Activated naive CD8-positive, alpha-beta T cell treated with anti-CD3 and anti-CD28 coated beads, Interleukin-2, amount 10 ng/mL, durations not matched to agents 7 days and 5 days (primary cell): ENCODE measurements at places on chromosomes 6 and 20.
A peak's percentile ranks its signal among the peaks of the same experiment; 100 is the strongest.

DNA sequence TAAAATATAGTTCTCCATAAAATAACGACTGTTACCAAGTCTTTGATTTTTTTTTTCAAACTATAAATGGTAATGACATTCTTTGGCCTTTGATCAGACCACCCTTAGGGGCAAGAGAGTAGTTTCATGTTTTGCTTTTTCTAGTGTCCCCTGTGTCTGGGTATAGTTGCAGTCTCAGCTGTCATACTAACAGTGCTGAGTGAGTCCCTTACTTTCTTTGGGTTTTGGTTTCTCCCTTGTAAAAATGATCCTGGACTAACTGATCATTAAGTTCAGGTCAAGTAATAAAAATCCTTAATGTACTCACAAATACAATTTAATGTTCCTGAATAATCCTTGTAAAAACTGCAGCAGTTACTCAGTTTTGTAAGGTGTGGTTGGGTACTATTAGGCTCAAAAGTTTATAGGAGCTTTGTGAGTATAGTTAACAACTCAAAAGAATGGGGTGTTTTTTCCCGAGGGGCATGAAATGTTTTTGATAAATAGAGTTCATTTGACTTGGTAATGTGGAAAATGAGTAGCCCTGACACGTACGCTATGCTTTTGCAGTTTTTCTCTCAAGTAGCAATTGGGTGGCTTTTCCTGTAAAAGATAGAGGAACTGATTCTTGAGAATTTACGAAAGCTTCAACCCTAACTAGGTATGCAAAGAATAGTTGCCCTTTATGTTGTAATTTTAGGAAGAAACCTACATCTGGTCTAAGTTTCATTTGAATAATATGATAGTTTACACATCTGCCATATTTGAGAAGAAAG, 6.2 kb downstream of the PTPN1 start:
- no peak for DNase-seq

- no peak for DNase-seq
Observed at GRCh38 chr6:56716229-56716628, 73.5 kb upstream of the DST start.

GRCh38 chr6:6701864-6702263, 113.3 kb downstream of the LY86 start:
- DNase-seq = no peak

DNA sequence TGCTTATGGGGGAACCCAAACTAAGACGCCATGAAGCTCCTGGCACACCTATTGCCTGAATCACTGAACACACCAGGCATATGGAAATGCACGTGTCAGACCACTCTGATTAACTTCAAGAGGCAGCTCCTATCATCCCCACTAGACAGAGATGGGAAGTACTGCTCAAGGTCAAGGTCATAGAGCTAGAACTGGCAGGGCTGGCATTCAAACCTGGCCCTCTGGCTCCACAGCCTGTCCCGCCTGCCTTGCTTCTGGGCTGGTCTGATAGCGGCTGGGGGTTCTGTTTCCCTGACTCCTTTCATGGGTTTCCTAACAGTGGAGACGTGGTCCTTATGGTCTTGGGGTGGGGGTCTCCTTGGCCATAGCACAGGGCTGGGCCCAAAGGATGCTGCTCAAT, 22.6 kb upstream of the DSN1 start:
- no peak for DNase-seq

GRCh38 chr6:45112711-45113110, 215.4 kb upstream of the RUNX2 start:
- no peak for DNase-seq

GRCh38 chr20:38218566-38218885, 42.0 kb downstream of the KIAA1755 start:
- DNase-seq = no peak

- DNase-seq = no peak
Observed at GRCh38 chr6:133964052-133964451, 11.0 kb downstream of the TBPL1 start.

- DNase-seq = no peak
Observed at GRCh38 chr6:123564361-123564760, 72.4 kb downstream of the TRDN start.

DNA sequence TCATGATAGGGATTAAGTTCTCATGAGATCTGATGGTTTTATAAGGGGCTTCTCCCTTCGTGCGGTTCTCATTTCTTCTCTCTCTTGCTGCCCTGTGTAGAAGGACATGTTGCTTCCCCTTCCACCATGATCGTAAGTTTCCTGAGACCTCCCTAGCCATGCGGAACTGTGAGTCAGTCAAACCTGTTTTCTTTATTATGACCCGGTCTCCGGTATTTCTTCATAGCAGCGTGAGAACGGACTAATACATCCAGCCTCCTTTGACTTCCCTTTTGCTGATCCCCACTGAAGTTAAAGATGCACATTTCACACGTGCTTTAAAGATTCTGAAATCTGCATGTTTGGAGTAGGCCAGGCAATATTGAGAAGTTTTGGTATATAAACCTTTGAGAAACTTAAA, 543.1 kb downstream of the PRKN start:
- DNase-seq = no peak

- no peak for DNase-seq
Observed at GRCh38 chr6:135870722-135871121, 19.2 kb downstream of the PDE7B start.

- peak; percentile 62 for DNase-seq
Observed at GRCh38 chr6:144150710-144151657, 667 bp downstream of the STX11 start.

- DNase-seq = no peak
Observed at GRCh38 chr6:11848346-11848651, 69.7 kb upstream of the ADTRP start.

DNA sequence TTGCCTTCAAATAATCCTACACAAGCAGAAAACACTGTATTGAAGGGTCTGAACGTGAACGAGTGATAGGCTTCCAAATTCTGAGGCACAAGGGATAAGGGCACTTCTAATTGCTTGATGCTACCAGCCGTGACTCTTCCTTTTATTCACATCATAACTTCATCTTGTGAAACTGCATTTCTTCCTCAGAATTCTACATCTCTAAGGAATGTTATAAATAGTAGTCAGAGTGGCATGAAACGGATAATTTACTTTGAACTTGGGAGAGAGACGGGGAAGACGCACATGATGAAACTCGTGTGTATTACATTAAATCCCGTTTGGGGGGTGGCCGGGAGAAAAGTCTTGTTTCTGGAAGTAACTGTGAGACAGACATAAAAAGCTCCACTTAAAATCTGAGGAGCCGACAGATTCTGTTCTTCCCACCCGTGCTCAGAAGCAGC, 754 bp downstream of the HDDC2 start:
- DNase-seq = no peak

DNA sequence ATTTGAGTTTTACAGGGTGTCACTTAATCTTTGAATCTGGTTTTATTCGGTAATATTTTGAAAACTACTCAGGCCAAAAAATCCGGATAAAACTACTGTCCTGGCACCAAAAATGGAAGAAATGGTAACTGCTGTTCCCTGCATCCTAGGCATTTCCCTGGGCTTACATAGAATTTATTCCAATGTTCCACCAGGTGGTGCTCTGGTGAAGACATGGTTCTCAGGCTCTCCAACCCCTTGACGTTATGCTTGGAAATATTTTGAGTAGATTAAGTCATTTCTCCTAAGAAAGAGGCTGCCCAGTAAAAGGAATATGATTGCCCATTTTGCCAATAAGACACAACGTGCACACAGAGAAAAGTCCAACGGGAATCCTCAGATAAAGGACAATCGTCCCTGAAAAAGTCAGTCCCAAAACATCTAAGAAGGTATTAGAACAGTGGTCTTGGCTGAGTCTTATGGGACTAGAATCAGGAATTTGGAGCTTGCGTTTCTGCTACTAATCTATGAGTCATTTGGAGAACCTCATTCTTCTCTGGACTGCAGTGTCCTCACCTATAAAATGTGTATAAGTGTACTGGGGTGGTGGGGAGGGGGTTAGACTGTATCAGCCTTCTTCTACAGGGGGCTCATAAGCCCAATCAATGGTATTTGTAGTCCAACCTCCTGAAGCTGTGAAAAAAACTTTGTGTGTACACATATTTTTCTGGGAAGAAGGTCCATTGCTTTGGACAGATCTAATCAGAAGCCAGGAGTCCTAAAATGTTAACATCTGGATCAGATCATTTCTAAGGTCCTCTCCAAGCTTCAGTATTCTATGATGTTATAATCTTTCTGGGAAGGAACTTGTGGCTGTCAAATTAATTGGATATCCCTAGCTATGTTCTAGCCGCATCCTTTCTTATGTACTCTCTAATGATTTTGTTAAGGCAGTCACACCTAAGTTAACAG, 131.0 kb upstream of the BMP2 start:
- DNase-seq = no peak

- no peak for DNase-seq
Observed at GRCh38 chr6:64737418-64737817, 969.6 kb downstream of the EYS start.

DNA sequence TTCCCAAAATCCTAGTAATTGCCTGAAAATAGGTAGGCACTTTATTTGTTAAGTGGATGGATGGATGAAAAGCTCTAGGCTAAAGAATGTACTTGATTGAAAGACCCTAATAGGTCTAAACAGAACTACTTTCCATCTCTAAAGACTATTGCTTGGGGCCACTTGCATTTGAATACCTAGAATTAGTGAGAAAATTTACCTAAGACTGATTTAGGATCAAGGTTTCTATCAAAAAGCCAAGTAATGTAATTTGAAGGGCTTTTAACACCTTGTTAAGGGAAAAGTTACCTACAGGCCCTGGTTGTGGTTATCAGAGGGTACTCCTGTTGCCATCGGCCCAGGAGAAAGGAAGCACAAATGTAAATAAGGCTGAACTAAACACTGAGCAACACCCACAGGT, 580.7 kb downstream of the LMBRD1 start:
- DNase-seq = no peak

DNA sequence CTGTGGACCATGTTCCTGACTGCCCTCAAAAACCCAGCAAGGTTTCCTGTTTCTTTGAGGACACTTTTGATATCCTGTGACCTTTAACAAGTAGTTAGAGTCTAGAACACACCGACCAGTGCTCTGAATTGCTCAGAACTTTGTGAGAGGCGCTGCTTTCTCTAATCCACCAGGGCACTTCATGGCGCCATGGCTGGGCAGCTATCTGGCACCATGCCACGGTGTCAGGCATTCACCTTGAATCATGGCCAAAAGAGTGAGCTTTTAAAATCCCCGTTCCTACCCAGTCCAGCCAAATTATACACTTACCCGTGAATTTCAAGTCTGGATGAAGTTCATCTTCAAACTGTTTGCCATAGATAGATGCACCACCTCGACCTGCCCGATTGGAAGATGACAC, 17.0 kb upstream of the CPNE5 start:
- no peak for DNase-seq

DNA sequence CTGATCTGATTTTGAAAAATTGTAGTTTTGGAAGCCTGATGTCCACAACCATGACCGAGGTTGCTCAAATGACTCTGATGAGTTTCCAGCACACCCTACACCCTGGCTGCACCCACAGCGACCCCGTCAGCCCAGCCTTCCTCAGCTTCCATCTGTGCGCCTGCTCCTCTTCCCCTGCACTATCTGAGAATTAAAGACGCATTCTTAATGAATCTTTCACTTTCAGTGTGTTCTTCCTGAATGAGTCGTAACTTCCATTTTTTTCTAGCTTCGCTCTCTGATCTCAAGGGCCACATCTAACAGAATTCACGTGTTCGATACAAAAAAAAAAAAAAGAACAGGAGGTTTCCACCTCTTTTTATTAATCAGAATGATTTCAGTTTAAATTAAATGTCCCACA, 21.3 kb upstream of the RREB1 start:
- peak; percentile 44 for DNase-seq

GRCh38 chr20:13251106-13251903, 30.2 kb downstream of the ISM1 start:
- no peak for DNase-seq

DNA sequence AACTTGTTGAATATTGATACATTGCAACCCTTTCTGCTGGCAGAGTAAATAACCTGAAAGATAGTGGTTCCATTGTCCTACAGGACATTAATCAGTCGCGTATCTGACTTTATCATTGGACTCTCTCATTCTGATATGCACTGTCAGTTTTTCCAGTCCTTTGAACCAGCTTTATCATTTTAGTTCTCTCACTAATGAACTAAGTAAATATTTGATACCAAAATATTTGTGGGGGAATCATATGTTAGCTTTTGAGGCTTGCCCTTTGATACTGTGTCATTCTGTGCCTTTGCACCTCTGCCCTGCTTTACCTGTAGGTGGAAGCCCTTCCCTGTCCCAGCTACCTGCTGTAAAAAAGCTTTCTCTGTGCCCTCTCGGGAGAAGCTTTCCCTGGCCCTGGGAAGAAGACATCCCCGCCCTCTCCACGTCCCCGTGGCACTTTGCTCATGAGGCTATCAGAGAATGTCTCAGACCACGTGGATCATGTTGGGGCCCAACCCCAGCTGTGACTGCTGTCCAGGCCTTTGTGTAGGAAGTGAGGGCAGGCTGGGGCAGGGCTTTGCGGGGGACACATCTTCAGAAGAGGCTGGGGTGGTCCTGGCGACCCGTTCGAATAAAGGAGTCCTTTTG, 117.8 kb upstream of the NXT1 start:
- DNase-seq = no peak

GRCh38 chr6:80145509-80145908, 39.0 kb downstream of the BCKDHB start:
- no peak for DNase-seq

DNA sequence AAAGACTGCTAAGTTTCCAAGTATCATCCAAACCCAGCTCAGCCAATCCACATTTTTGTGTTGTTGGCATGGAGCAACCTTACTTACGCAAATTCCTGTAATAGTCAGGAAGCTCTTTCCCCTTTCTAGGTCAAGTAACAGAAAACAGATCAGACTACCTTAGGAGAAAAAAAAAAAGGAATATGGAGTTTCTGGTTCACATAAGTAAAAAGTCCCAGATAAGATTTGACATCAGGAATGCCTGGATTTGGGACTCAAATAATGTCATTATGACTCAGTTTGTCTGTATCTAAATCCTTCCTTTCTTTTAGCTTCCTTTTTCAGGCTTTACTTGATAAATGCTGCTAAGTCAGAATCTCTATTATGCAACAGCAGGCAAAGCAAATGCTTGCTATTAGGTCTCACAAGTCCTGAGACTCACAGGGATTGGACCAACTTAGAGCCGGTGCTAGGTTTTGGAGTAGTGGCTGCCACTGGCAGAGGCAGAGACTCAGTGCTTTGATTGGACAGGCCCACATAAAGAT, 44.5 kb downstream of the NCOA7 start:
- DNase-seq = no peak

DNA sequence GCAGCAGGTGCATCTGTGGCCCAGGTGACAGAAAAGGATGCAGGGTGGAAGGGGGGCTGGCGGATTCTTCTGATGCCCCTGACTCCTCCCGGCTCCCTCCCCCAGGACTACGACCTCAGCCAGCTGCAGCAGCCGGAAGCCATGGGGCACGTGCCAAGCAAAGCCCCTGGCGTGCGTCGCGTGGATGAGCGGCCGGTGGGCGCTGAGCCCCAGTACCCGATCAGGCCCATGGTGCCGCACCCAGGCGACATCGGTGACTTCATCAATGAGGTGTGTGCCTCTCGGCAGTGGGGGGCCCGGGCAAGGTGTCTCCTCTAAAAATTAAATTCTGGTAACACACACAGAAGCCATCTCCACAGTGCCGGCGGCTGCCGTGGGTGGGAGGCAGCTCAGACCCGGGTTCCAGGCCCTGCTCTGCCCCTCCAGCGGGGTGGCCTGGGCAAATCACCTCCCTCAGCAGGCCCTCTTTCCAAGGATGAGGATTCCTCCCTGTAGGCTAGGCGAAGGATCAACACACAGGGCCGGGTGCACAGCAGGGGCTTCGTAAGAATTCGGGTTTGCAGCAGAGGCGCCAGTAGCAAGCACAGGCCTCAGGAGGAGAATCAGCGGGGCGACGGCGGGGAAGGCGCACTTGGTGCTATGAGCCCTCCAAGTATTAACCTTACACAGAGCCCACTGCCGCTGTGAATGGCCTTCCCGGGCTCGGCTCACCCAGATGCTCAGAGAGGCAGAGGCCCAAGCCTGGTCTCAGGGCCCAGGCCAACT, 131.5 kb downstream of the TAF4 start:
- DNase-seq = no peak
